D721Med (cell line): ENCODE measurements at places on chromosomes 5 and 9.

DNA sequence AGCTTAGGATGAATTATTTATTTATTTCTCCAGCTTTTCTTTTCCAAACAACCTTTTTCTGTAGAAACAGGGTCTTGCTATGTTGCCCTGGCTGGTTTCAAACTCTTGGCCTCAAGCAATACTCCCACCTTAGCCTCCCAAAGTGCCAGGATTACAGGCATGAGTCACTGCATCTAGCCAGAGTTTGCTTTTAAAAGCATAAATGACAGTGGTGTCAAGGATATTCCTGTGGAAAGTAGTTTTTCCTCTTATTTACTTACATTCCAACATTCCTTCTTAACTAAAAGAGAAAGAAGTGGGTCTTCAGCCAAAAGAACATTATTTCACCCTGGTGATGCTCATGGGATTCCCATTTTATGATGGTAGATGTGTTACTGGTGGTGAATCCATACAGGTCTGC, 62.4 kb downstream of the GRIA1 start:
- DNase-seq: no peak

DNA sequence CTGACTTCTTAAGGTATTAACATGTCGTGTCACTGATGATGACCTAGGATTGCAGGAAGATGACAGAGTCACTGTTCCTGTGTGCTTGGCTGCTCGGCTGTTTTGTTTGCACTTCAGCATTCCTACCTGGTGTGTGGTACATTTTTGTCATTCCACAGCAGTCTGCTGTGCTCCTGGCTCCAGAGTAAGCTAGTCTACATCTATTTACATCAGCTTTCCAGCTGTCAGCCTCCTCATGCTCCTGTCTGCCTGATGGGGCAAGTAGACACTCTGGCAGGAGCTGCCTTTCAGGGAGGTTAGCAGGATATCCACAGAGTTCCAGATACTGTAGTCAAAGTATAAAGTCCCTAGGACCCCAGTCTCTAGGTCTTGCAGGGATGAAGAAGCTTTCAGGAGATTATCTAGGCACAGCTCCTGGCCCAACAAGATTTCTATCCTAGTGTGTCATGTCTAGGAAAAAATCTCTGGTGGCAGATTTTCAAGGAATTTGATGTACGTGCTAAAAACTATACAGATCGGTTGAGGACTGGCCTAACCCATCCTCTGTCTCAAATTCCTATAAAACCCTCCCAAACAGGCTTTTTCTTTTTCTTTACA, 28.4 kb downstream of the RUSC2 start:
- no peak for DNase-seq

- DNase-seq: no peak
Measured at GRCh38 chr5:66788556-66788955, 192.4 kb downstream of the MAST4 start.

DNA sequence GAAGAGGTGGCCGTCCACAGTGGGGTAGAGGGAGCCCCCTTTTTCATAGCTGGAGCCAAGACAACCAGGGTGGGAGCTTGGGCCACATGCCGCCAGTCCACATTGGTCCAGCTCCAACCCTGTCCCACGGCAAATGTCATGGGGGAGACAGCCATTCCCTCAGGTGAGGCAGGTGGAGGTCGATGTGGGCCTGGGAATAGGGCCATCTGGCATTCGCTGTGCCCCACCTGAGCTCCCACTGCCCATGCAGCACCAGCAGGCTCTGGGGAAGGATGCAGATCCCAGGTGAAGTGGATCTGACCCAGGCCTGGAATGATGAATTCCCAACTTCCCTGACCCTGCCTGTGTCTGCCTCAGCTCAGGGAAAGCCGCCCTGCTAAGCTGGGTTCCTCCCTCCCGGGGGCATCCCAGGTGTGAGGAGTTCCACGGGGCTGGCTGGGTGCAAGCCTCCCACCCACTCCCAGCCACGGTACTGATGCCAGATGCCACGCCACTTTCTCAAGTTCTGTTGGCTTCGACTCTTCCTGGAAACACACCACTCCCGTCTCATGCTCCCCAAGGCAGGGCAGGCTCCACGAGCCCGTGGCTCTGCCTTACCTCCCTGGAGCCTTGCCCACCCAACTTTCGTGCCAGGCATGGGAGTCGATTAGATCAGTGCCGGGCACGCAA, 25.2 kb upstream of the FCN2 start:
- no peak for DNase-seq
